Mucosa of descending colon (tissue), 3 donors: ENCODE measurements at places on chromosomes 7 and 10. TPM values are rescaled to one million over a fixed set of nuclear protein-coding genes. Genes with fewer than 3 reads are reported as not detected.

DNA sequence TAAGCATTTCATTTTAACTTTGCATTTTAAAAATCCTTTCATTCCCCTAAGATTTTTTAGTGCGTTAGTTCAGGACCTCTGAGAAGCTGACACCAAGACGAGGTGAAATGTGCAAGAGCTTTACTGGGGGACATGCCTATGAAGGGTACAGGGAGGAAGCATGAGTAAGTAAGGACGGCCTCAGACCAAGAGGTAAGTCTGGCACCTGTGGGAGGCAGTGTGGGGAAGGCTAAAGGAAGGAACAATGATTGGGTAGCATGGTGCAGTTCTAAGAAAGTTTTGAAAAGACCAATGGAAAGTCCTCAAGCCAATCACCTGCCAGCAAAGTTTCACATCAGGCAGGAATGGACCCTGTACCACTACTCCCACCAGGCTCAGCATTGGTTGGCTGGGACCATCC, 369.2 kb downstream of the GFRA1 start:
- DNase-seq = no peak

DNA sequence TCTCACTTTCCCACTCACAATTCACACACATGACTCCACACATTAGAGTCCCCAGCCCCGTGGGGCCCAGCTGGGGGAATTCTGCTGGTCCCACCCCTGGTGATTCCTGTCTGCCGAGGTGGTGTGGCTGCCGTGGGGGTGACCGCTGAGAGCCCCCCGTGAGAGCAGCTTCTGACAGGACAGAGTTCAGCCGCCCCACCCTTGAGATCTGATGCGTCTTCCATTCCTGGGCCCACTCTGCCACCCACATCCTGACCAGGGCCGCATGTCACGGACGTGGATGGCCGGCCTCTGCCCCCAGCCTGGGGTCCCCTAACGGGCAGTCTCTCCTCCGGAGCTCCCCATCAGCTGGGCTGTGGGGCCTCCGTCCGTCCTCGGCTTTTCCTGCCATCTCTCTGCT, 240.1 kb upstream of the PITRM1 start:
- no peak for DNase-seq

DNA sequence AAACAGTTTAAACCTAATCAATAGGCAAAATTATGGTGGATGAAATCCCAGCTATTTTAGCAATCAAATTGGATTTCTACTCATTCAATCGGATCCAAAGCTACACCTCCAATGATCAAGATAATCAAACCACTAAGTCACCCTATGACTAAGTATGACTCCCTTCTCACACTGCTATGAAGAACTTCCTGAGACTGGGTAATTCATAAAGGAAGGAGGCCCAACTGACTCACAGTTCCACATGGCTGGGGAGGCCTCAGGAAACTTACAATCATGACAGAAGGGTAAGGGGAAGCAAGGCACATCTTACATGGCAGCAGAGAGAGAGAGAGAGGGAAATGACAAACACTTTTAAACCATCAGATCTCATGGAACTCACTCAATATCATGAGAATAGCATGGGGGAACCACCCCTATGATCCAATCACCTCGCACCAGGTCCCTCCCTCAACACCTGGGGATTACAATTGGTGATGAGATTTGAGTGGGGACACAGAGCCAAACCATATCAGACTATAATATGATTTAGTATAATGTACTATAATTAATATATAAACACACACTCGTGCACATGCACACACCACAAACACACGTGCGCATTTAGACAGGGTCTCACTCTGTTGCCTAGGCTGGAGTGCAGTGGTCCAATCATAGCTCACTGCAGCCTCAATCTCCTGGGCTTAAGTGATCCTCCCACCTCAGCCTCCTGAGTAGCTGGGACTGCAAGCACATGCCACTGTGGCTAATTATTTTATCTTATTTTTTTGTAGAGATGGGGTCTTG, 213.6 kb upstream of the FOXK1 start:
- DNase-seq = no peak

VWDE gene
- 1.4 TPM for total RNA-seq

DNA sequence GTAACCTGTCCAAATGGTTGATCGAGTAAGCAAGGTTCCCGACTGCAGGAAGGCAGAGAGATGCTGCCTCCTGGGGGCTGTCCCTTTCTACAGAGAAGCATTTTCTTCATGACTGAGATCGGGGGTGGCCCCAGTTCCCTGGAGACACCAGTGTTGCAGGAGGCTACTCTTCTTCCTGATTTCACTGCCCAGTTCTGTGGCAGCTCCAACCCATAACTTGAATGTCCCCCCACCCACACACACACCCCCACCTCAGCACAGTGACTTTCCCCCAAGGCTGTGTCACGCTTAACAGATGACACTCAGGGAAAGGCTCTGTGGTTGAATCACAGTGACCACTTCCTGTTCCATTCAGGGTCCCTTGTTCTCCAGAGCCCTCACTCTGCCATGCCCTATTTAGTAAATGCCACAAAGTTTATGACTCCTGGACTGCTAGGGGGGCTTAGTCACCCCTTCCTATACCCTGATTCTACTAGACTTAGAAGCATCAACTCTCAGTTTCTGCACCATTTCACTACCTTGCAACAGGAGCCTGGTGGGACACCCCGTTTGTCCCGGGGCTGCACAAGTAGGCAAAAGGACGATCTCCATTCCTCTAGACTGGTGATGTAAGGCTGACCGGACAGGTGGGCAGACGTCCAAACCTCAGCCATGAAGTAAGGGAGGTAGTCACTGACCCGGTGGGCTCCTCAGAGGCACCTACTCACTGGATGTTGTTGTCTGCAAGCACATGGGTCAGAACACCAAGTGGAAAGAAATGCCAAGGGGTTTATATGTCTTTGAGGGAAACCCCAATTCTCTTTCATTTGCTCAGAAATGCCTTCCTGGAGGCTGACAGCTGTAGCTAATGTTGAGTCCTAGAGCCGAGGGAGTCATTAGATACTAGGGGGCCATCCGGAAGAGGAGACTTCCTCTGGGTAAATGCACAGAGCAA, 31.3 kb upstream of the SMC3 start:
- no peak for DNase-seq

GRCh38 chr7:158301207-158301606, 286.4 kb downstream of the PTPRN2 start:
- no peak for DNase-seq

- DNase-seq = no peak
Observed at GRCh38 chr7:76377186-76377918, 18.6 kb upstream of the YWHAG start.

DNA sequence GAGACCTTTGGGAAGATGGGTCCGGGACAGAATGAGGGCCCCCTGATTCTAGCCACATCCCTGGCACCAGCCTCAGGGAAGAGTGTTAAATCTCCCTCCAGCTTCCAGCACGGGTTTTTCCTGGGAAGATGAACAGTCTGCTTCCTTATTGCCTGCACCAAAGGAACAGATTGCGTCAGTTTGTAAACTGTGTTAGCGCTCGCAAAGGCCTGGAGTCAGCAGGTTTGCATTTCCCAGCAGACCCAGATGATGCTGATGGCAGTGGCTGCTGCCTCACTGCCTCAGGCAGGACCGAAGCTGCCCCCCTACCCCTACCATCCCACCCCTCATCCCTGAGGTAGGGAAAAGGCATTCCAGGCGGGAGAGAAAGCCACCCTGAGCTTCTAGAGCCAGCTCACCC, 34.6 kb upstream of the LRRC4 start:
- DNase-seq = peak; percentile 21

DNA sequence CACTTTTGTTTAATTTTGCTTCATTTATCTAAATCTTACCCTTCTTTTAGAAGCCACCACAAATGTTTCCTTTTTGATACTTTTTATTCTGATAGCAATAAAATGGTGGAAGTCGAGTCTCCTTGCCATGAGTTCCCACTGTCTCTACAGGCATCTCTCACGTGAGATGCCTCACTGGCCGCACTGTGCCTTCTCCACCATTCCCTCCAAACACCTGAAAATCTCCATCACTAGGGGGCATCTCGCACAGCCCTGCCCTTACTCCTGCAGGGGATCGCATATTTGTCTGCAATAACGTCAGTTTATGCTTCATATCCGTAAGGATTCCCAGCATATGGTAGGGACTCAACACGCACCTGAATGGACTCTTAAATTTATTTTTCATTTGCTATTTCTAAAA, 56.3 kb upstream of the NCAPG2 start:
- DNase-seq = no peak

DNA sequence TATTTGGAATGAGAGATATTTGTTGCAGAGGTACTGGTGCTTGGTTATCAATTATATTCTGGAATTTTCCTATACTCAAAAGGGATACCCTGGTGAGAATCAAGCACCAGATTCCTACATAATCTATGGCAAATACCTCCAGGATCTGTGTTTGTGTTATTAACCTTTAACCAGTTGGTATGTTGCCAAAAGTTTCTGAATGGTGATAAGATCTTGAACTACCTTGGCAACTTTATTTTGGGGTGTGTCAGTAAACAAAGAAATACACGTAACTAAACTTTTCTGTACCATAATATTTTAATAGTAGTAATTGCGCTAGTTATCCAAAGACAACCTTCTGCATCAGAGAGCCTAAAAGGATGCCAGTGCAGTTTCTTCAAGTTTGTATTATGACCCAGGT, 13.4 kb downstream of the SCIN start:
- DNase-seq = no peak

DNA sequence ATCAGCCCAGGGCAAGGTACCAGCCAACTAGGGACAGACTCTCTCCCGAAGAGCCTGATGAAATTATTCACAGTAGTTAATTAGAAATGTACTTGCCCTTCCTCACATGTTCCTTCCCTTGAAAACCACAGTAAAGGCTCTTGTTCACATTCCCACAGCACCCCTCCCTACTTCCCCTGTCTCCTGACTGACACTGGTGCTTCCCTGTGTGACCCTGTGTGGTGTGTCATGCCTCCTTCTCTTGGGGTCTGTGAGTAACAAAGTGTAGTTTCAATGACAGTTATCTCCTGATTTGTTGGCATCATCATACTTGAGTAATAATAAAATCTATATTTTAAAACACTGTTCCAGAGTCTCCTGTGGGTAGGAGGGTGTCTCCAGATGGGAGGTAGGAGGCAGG, 209.7 kb downstream of the ABCA13 start:
- DNase-seq = no peak

GRCh38 chr10:92173996-92174395, 116.9 kb downstream of the CPEB3 start:
- DNase-seq = no peak

LRRC18 gene
- total RNA-seq = not detected

GRCh38 chr7:134024739-134025138, 102.4 kb upstream of the LRGUK start:
- DNase-seq = no peak

SUV39H2 gene
- 9.3 TPM for total RNA-seq

DNA sequence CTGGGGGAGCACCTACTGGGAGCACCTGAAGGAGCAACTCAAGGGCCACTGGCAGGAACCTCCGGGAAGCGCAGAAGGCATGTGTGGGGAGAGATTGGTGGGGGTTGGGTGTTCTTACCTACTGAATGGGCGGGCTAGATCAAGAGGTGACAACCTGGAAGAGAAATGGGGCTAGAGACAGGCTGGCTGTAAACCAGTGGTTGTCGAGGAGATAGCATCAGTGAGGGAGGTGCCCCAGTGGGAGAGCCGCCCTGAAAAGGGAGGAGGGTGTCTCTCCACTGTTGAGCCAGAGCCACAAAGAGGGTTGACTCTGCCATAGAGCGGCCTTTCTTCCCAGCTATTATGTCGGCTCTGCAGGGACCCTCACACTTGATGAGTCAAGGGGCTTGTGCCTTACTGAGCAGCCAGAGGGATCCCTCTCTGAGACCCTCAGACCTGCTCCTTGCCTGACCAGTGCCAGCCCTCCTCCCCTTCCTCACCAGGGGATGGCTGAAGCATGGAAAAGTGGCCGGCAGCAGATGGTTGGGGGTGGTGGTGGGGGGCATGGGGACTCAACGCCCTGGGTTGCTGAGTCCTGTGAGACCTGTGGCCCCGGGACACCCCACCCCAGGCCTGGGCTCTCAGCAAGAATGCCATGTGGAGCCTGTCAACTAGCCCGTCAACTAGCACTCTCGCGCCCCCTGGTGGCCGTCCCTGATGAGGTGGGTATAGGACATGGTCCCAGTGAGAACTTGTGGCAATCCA, 36.4 kb upstream of the PURB start:
- DNase-seq = peak; percentile 94

NUTM2E gene
- not detected for total RNA-seq

FOXI2 gene
- total RNA-seq = not detected

TFEC gene
- 2.3 TPM for total RNA-seq

- no peak for DNase-seq
Observed at GRCh38 chr7:50664461-50664922, 99.3 kb upstream of the DDC start.

FAM25G gene
- 4.3 TPM for total RNA-seq

DNA sequence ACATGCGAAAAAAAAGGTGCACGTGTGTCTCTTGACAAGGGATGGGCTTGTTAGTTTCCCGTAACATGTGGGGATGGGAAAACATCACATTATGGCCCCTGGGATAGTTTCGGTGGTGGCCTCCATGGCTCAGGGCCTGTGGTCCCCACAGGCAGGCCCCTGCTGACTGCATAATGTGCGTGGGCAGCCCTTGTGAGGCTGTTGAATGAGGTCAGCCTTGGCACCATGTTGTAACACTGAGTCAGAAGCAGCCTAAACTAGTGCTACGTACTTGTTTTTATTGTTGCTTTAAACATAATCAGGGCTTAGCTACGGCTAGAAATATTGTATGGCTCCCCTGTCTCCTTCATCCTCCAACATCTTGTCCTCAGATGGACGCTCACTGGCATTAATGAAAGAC, 80.6 kb downstream of the BEND7 start:
- DNase-seq = no peak

CDHR3 gene
- 18.4 TPM for total RNA-seq

GRCh38 chr7:22717760-22718159, 9.2 kb upstream of the IL6 start:
- no peak for DNase-seq

PRF1 gene
- total RNA-seq = 3.7 TPM

ZCCHC24 gene
- 5.6 TPM for total RNA-seq

GRCh38 chr10:34446049-34446448, 369.0 kb downstream of the PARD3 start:
- no peak for DNase-seq

DNA sequence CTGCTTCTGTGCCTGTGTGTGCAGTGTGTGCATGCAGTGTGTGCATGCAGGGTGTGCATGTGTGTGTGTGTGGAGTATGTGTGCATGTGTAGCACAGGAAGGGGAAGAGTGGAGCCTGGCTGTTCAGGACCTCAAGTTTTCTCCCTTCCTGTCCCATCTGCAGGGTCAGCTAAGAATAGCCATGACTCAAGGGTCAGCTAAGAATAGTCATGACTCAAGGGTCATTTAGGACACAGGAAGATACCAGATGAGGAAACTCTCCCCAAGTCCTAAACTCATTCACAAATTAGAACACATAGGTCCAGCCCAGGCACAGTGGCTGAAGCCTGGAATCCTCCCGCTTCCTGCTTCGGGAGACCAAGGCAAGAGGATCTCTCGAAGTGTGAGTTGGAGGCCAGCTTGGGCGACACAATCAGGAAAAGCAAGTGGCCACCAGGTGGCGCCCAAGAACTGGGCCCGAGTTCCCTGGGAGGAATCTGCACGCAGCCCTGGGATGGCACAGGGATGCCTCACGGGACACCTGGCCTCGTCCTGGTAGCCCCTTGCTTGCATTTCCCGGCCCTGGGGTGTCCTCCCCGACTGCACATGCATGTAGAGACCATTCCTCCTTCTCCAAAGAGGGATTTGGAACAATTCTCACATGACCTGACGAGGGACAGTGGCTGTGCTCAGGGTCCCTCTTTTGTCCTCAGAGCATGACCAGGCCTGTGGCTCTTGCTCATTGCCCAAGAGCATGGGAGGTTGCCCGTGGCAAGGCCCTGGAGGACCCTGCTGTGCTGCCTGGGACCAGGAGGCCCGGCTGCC, 21.4 kb upstream of the VOPP1 start:
- peak; percentile 87 for DNase-seq

- DNase-seq = no peak
Observed at GRCh38 chr7:26013551-26014083, 138.4 kb upstream of the NFE2L3 start.

LRMDA gene
- 14.9 TPM for total RNA-seq

TBX20 gene
- not detected for total RNA-seq
